ENCODE measurements at places on chromosomes 7 and 10.

DNA sequence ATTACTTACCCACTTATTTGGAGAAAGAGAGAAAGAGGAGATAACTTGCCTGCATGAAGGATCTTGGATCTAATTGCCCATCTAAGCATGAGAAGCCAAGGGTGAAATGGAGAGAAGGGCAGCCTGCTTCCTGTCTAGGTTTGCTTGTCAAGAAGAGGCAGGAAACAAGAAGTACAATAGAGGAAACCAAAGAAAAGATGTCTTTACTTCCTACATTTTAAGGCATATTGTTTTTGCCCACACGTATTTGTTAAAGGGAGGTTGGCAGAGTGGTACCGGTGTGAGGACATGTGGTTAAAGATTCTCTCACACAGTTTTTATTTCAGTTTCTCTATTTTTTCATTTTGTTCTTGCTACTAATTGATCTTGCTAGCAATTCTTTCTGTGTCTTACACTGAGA is 6.0 kb upstream of the TAS2R38 start:
- no peak for DNase-seq

- DNase-seq, result no peak
Measured at GRCh38 chr7:108454674-108455550, 1.3 kb downstream of the NRCAM start.

GRCh38 chr7:158422887-158423560 is 164.6 kb downstream of the PTPRN2 start:
- no peak for DNase-seq

GRCh38 chr10:111822661-111823060 is 360.9 kb downstream of the GPAM start:
- DNase-seq, result no peak

DNA sequence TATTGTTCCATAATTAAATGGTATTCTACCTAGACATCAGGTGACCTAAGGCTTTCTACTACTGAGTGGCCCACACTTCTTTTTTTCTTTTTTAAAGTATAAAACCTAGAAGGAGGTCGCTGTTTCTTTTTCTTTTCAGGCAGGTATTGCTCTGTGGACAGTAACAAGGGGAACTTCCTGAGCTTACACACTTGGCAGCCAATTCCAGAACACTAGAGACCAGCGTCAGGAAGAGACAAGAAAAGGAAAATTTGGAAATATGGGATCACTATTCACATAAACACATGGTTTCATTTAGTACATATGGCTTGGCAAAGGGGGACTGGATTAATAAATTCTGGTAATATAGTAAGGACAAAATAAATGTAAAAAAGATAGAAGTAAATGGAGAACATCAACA is 141.9 kb downstream of the RSU1 start:
- no peak for DNase-seq

DNA sequence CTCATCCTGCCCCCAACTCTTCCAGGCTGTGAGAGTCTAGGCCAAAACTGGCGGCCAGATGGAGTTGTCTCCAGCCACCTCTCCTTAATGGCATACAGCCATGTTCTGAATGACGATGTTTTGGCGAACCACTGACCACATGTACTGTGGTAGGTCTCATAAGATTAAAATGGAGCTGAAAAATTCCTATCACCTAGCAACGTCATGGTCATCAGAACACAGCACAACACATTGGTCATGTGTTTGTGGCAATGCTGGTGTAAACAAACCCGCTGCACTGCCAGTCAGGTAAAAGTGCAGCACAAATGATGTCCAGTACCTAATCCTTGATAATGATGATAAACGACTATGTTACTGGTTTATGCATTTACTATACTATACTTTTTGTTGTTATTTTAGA is 290.0 kb upstream of the MKI67 start:
- DNase-seq, result no peak

DNA sequence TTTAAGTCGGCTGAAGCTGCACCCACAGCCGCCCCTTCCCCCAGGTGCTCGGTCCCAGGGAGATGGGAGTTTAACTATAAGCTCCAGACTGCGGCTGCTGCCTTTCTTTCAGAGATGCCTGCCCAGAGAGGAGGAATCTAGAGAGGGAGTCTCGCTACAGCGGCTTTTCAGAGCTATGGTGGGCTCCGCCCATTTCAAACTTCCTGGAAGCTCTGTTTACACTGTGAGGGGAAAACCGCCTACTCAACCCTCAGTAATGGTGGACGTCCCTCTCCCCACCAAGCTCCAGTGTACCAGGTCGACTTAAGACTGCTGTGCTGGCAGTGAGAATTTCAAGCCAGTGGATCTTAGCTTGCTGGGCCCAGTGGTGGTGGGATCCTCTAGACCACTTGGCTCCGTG is 135.4 kb downstream of the CXCL12 start:
- no peak for DNase-seq

- DNase-seq, result no peak
Measured at GRCh38 chr7:27173956-27174873, at the start of gene HOXA10. Gene HOXA10, minus strand, starts transcription at chr7:27174320. Its CDS starts 14 bp downstream, at chr7:27174306.

DNA sequence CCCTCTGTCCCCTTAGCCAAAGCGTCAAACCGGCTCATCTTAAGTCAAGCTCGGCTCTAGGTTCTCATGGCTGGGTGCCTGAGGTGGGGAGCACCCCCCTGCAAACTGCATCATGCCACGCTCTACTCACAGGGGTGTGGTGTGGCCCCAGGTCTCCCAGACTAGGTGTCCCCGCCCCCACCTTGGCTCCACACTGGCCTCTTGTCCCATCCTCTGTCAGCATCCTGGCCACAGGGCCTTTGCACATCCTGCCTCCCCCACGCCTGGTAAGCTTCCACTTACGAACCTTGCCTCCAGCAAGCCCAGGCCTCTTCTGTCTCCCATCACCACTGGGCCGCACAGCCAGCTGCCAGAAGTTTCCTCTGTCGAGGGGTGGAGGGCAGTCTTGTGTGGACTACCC is 20.2 kb upstream of the GRIFIN start:
- DNase-seq, result no peak

All from cortex of kidney (tissue), 1 donor.